Breast epithelium (tissue), 4 donors: ENCODE measurements at places on chromosomes 6 and 20. TPM values are rescaled to one million over a fixed set of nuclear protein-coding genes. Genes with fewer than 3 reads are reported as not detected.

The UNC5CL gene
- 1.1 TPM for total RNA-seq

- no peaks in the 10 kb centered on the region for H3K4me1 ChIP-seq
- H3K36me3 ChIP-seq = no peaks in the 10 kb centered on the region
- H3K27me3 ChIP-seq = no peaks in the 10 kb centered on the region
- no peak for DNase-seq
- no peak overlapping the region for H3K4me3 ChIP-seq
Observed at GRCh38 chr20:36925234-36925633, 26.3 kb downstream of the SAMHD1 start.

The SLC22A7 gene
- total RNA-seq = not detected

GRCh38 chr20:20454850-20455627, 87.1 kb downstream of the INSM1 start:
- DNase-seq = no peak
- H3K27ac ChIP-seq = no peak overlapping the region
- no peaks in the 10 kb centered on the region for H3K27me3 ChIP-seq
- no peaks in the 10 kb centered on the region for H3K36me3 ChIP-seq

DNA sequence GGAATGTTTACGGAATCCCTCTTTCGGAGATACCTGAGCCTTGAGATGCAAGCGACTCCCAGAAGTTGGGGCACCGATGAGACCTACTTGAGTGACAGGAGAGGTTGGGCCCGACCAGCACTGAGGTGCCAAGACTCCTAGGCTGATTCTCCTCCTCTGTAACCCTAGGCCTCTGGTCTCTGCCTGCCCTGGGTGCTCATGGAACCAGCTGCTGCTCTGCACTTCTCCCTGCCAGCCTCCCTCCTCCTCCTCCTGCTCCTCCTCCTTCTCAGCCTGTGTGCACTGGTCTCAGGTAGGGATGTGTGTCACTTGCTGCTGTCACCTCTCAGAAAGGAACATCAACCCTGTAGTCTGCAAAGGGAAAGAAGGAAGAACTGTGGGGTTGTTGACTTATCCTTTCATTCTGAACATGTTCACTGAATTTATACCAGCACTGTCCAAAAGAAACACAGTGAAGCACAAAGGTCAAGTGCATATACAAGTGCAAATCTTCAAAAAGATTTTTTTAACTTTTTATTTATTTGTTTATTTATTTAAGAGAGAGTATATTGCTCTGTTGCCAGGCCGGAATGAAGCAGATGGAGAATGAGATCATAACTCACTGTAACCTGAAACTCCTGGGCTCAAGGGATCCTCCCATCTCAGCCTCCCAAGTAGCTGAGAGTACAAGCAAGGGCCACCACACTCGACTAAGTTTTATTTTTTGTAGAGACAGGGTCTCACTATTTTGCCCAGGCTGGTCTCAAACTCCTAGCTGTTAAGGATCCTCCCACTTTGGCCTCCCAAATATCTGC, 913 bp downstream of the BTN2A2 start:
- no peaks in the 10 kb centered on the region for H3K27me3 ChIP-seq
- no peaks in the 10 kb centered on the region for H3K4me1 ChIP-seq
- H3K27ac ChIP-seq = peak overlapping the region; percentile 91
- no peaks in the 10 kb centered on the region for H3K36me3 ChIP-seq

DNA sequence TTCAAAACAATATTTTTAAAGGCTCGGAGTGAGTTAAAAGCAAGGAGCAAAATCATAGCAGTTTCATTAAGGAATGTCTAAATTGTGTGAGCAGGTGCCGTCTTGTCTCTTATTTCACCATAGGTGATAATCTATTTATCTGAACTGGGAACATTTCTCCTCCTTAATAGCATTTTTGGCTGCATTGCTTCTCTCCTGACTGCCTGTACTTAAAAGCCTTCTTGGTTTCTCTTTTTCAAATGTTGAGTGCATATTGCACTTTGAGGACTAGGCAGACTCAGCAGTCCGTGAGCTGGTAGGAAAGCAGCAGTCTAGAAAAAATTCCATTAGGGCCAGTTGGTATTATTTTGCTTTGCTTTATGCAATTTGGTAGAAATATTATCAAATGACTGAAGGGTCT, 645.9 kb downstream of the GRIK2 start:
- DNase-seq = no peak
- H3K36me3 ChIP-seq = no peaks in the 10 kb centered on the region
- no peak overlapping the region for H3K27ac ChIP-seq

- no peak overlapping the region for H3K27ac ChIP-seq
- H3K36me3 ChIP-seq = no peaks in the 10 kb centered on the region
- no peaks in the 10 kb centered on the region for H3K27me3 ChIP-seq
- H3K4me3 ChIP-seq = no peak overlapping the region
Observed at GRCh38 chr6:15465212-15465611, 197.6 kb downstream of the DTNBP1 start.

The SCRT2 gene
- total RNA-seq = not detected

DNA sequence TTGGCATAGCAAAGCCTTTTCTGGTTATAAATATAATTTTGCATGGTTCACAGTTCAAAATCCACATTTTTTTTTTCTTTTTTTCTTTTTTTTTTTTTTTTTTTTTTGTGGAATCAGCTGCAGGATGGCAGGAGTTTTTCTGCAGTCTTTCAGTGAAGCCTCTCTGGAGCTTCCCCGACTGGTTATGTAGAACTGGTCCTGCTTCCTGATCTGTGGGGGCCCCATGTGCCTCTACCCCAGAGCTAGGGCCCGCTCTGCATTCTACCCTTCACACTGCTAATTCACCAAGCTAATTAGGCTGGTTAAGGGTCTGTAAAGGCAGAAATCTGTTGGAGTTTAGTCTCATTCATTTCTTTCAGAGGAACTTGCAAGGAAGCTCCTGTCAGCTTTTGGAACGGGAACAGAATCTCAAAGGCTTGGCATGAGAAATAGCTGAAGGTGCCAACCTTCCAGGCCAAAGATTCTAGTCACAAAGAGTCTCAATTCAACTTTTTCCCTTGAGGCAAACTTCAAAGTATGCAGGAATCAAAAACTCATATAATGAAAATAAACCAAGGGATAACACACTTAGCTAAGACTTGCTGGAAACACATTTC, 45.5 kb downstream of the HMGN3 start:
- no peaks in the 10 kb centered on the region for H3K27me3 ChIP-seq
- no peak overlapping the region for H3K27ac ChIP-seq
- no peaks in the 10 kb centered on the region for H3K4me1 ChIP-seq
- no peak overlapping the region for H3K4me3 ChIP-seq
- H3K36me3 ChIP-seq = no peaks in the 10 kb centered on the region
- peak; percentile 68 for DNase-seq

The HS3ST5 gene
- not detected for total RNA-seq

DNA sequence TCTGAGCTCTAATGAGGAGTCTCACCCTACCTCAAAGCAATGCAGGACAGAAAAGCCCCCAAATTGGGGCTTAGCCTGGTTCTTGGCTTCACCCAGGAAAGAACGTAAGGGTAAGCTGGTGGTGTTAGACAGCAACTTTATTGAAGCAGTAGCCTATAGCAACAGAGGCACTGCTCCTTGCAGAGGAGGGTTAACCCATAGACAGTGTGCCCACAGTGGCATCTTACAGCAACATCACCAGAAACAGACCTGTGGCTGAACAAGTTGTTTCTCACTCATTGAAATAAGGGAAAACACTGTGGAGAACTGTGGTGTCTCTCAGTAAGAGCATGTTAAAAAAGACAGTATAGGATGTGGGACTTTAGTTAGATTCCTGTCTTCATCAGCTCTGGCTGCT, 80.4 kb upstream of the SPTLC3 start:
- DNase-seq = no peak
- H3K36me3 ChIP-seq = no peaks in the 10 kb centered on the region
- no peak overlapping the region for H3K4me3 ChIP-seq
- H3K4me1 ChIP-seq = no peaks in the 10 kb centered on the region

GRCh38 chr6:116248577-116248976, 5.3 kb downstream of the TSPYL4 start:
- DNase-seq = no peak
- H3K27ac ChIP-seq = no peak overlapping the region
- H3K4me1 ChIP-seq = peaks cover 20% of the 10 kb centered on the region

The PDE7B gene
- 3.4 TPM for total RNA-seq

GRCh38 chr6:108944071-108944470, 95.8 kb downstream of the ARMC2 start:
- H3K27ac ChIP-seq = peak overlapping the region; percentile 89
- no peaks in the 10 kb centered on the region for H3K27me3 ChIP-seq
- peaks cover 27% of the 10 kb centered on the region for H3K4me1 ChIP-seq
- H3K36me3 ChIP-seq = no peaks in the 10 kb centered on the region
- no peak overlapping the region for H3K4me3 ChIP-seq
- no peak for DNase-seq

The AHCY gene
- 66.9 TPM for total RNA-seq

DNA sequence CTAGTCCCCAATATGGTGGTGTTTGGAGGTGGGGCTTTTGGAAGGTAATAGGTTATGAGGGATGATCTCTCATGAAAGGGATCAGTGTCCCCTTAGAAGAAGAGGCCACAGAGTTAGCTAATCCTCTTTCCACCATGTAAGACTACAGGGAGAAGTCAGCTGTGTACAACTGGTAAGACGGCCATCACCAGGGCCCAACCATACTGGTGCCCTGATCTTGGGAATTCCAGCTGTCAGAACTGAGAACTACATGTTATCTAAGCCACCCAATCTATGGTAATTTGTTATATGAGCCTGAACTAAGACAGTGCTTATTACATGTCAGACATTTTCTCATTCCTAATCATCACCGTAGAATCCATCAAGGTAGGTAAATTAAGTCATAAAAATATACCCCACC, 77.7 kb upstream of the ZNF217 start:
- H3K4me3 ChIP-seq = no peak overlapping the region
- no peak overlapping the region for H3K27ac ChIP-seq
- DNase-seq = no peak
- H3K4me1 ChIP-seq = no peaks in the 10 kb centered on the region
- no peaks in the 10 kb centered on the region for H3K27me3 ChIP-seq

The PPIL6 gene
- total RNA-seq = 2.9 TPM

- peaks cover 3% of the 10 kb centered on the region for H3K4me1 ChIP-seq
- H3K27me3 ChIP-seq = peaks cover 8% of the 10 kb centered on the region
- H3K4me3 ChIP-seq = no peak overlapping the region
- no peak overlapping the region for H3K27ac ChIP-seq
Observed at GRCh38 chr6:170179616-170180324, 111.1 kb downstream of the DLL1 start.

DNA sequence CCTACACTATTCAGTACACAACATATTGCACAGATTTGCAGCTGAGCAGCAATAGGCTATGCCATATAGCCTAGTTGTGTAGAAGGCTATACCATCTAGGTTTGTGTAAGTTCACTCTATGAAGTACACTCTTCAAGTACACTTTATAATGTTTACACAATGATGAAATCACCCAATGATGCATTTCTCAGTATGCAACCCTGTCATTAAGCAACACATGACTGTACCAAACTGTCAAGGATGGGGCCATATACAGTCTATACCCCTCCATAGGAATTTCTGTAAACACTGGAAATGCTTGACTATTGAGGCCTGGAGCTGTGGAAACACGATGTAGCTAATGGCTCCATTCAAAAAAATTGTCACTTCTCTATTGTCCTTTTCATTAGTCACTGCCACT, 535.4 kb downstream of the EPM2A start:
- no peak overlapping the region for H3K27ac ChIP-seq
- no peaks in the 10 kb centered on the region for H3K27me3 ChIP-seq
- H3K4me3 ChIP-seq = no peak overlapping the region
- no peaks in the 10 kb centered on the region for H3K36me3 ChIP-seq

- no peak overlapping the region for H3K27ac ChIP-seq
- DNase-seq = no peak
- H3K36me3 ChIP-seq = no peaks in the 10 kb centered on the region
- H3K4me1 ChIP-seq = no peaks in the 10 kb centered on the region
Observed at GRCh38 chr20:48877304-48877703, 44.2 kb upstream of the ARFGEF2 start.

The HLA-DOB gene
- total RNA-seq = 1.5 TPM

GRCh38 chr6:98601716-98602115, 232.7 kb upstream of the POU3F2 start:
- H3K36me3 ChIP-seq = no peaks in the 10 kb centered on the region
- no peaks in the 10 kb centered on the region for H3K4me1 ChIP-seq
- H3K27me3 ChIP-seq = no peaks in the 10 kb centered on the region
- DNase-seq = no peak

DNA sequence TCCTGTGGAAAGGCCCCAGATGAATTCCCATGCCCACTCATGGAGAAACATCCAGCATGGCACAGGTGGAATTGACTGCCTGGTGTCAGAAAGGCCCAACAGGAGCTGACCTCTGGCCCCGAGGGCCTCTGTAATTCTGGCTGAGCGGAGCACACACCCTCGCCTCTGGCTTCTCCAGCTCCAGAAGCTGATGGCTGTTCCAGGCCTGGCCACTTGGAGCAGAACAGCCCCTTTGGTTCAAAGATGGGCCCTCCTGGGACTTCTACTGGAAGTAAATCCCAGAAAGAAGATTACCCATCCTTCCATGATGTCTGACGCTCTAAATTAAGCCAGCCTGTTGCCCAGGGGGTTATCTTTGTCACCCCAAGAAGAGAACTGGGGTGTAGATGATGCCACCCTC, 275.1 kb upstream of the CDH4 start:
- H3K27ac ChIP-seq = no peak overlapping the region
- no peak overlapping the region for H3K4me3 ChIP-seq
- H3K4me1 ChIP-seq = no peaks in the 10 kb centered on the region

DNA sequence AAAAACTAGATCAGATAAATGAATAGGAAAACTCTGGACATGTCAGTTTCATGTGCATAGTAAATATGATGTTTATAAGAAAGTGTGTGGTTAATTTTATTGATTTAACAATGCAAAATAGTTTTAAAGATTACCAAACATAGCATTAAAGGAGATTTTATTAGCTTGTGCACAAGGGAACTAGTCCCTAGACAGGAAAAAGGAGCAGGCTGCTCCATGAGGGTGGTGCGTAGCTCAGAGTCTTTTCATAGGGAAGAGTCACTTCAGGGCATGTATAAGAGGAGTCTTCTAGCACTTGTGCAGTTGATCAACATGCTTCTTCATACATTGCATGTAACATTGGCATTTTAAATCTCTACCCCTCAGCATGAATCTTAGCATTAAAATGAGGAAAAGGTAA, 835.8 kb downstream of the GRIK2 start:
- no peaks in the 10 kb centered on the region for H3K4me1 ChIP-seq
- no peak for DNase-seq
- no peaks in the 10 kb centered on the region for H3K27me3 ChIP-seq
- no peak overlapping the region for H3K27ac ChIP-seq
- no peaks in the 10 kb centered on the region for H3K36me3 ChIP-seq

The DPPA5 gene
- not detected for total RNA-seq

GRCh38 chr20:8755340-8756118, 313.4 kb upstream of the PLCB4 start:
- no peaks in the 10 kb centered on the region for H3K4me1 ChIP-seq
- H3K36me3 ChIP-seq = no peaks in the 10 kb centered on the region
- no peaks in the 10 kb centered on the region for H3K27me3 ChIP-seq
- DNase-seq = no peak
- no peak overlapping the region for H3K4me3 ChIP-seq
- no peak overlapping the region for H3K27ac ChIP-seq

DNA sequence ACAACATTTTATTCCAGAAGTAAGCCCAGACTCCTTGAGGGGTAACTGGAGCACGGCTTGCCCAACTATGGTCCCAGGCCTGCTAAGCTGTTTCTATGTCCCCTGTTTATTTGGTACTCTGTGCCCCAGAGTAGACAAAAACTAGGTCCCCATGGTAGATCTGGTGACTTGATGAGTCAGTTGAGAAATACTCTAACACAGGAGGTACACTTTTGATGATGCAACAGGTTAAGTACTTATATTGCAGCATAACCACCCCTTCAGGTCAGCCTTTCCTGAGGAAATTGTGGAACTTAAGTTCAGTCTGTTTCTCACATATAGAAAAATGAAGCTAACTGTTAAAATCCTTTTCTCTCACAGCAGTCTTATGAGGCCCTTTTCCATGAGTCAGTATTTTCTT, 19.6 kb downstream of the TTPAL start:
- H3K27me3 ChIP-seq = no peaks in the 10 kb centered on the region
- H3K4me1 ChIP-seq = no peaks in the 10 kb centered on the region
- H3K4me3 ChIP-seq = no peak overlapping the region
- DNase-seq = no peak
- H3K27ac ChIP-seq = peak overlapping the region; percentile 84
- H3K36me3 ChIP-seq = no peaks in the 10 kb centered on the region

The EGFL8 gene
- 10.2 TPM for total RNA-seq

The ROS1 gene
- under 0.01 TPM for total RNA-seq
